A673 (cell line): ENCODE measurements at places on chromosomes 5 and 9. TPM values are rescaled to one million over a fixed set of nuclear protein-coding genes. Genes with fewer than 3 reads are reported as not detected.
A peak's percentile ranks its signal among the peaks of the same experiment; 100 is the strongest.

DNA sequence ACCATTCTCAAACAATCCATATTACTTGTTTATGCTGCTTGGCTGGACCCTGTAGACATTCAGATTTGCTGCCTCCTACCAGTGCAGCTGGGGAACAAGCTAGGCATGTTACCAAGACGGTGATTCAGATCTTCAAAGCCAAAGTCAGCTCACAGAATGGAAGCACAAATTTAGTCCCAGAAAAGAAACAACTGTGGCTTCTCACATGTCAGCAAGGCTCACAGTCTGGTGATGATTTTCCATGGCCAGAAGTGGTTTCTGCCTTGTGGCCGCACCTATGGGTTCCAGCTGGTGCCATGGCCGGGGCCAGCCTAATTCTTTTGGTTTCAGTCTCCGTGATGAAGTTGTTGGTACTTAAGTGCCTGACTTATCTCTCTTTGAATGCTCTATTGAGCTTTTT lies 182.2 kb downstream of the TMC1 start:
- no peaks in the 10 kb centered on the region for H3K4me1 ChIP-seq
- no peak overlapping the region for H3K27ac ChIP-seq
- H3K4me3 ChIP-seq: no peak overlapping the region
- H3K27me3 ChIP-seq: no peaks in the 10 kb centered on the region
- H3K36me3 ChIP-seq: no peaks in the 10 kb centered on the region

DNA sequence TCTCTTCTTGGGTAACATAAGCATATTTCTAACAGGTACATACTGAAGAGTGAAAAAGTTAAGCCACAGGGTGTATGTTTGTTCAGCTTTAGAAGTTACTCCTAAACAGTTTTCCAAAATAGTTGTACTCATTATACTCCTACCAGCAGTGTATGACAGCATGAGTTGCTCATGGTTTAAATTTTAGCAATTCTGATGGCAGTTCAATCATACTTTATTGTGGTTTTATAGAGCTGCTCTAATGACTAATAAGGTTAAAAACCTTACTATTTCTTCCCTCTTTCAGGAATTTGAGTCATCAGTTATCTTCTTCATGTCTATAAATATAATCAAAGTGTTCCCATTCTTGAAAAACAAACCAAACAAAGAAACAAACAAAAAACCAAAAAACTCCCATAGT lies 81.5 kb downstream of the CAAP1 start:
- no peak overlapping the region for H3K4me3 ChIP-seq
- no peak overlapping the region for H3K27ac ChIP-seq
- H3K27me3 ChIP-seq: no peaks in the 10 kb centered on the region

DNA sequence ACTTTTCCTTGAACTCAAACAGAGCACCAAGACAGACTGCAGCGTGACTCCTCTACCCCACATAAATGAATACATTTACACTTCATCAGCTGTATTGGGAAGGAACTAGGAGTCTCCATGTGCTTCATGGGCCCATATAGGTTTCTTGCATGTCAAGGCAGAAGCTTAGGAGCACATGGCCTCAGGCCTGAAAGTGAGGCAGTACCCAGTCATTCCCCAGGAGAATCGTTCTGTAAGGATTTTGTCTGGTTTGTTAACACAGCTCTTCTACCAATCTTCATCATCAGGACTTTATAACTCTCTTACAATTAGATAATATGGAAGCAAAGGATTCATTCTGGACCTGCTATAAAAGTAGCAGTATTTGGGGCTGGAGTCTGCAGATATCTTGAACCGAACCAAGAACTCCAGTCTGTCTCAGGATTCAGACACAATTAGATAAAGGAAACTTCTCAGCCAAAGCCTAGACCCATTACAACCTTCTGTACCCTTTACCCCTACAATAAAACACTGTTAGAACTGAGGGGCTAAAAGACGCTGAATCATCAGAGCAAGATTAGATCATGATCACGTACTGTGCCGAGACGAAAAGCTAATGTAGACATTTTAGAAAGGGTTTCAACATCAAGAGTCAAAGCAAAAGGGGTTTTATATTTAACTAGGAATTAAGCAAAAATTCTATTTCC lies 385.5 kb upstream of the SLC30A5 start:
- no peaks in the 10 kb centered on the region for H3K36me3 ChIP-seq
- H3K27ac ChIP-seq: no peak overlapping the region
- H3K27me3 ChIP-seq: no peaks in the 10 kb centered on the region
- H3K4me3 ChIP-seq: no peak overlapping the region
- no peaks in the 10 kb centered on the region for H3K4me1 ChIP-seq

DNA sequence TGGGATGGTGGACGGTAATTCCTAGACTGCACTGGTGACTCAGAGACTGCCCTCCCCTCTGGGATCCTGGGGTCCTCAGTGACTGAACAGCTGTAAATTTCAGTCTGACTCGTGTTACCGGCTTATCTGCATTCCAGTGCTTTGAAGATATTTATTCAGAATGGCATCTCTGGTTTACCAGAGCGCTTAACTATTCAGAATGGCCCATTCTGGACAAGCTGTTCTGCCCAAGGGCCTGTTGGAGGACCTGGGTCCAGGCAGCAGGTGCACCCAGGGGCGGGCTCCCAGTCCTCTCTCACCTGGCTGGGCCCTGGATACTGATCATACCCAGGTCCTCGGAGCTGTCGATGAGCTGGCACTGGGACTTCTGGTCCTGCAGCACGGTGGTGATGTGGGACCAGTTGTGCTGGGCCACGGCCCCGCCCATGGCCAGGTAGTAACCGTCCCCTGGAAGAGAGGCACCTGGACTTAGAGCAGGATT lies 48.0 kb downstream of the SARDH start:
- DNase-seq: no peak
- H3K27me3 ChIP-seq: no peaks in the 10 kb centered on the region
- H3K4me1 ChIP-seq: peaks cover 10% of the 10 kb centered on the region

DNA sequence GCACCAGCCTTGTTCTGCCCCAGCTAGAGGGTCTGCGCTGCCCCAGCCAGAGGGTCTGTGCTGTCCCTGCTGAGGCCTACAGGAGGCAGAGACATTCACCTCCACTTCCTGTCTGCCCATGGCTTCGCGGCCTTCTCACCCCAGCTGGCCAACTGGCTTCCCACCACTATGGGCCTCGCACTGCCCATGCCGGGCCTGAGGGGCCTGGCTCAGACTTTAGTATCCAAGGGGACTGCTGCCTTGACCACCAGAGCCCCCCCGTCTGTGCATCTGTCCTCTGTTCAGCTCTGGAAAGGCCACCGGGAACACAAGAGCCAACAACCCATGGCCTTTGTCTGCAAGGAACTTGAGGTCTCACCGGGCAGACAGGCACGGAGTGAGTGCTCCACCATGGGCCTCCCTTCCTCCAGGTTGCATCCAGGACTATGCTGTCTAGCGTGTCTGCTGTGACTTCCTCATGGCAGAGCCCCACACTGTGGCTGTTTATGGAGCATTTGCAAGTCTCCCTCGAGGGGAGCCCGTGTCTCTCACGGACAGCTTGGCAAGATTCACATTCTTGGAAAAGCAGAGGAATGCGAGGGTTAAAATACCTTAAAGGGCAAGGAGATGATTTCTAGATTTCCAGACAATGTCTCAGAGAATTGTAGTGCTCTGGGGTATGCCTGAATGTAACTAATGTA lies 1.7 kb downstream of the DCANP1 start:
- H3K27ac ChIP-seq: no peak overlapping the region
- peaks cover 3% of the 10 kb centered on the region for H3K27me3 ChIP-seq
- H3K4me3 ChIP-seq: no peak overlapping the region
- H3K36me3 ChIP-seq: no peaks in the 10 kb centered on the region
- H3K4me1 ChIP-seq: no peaks in the 10 kb centered on the region

DNA sequence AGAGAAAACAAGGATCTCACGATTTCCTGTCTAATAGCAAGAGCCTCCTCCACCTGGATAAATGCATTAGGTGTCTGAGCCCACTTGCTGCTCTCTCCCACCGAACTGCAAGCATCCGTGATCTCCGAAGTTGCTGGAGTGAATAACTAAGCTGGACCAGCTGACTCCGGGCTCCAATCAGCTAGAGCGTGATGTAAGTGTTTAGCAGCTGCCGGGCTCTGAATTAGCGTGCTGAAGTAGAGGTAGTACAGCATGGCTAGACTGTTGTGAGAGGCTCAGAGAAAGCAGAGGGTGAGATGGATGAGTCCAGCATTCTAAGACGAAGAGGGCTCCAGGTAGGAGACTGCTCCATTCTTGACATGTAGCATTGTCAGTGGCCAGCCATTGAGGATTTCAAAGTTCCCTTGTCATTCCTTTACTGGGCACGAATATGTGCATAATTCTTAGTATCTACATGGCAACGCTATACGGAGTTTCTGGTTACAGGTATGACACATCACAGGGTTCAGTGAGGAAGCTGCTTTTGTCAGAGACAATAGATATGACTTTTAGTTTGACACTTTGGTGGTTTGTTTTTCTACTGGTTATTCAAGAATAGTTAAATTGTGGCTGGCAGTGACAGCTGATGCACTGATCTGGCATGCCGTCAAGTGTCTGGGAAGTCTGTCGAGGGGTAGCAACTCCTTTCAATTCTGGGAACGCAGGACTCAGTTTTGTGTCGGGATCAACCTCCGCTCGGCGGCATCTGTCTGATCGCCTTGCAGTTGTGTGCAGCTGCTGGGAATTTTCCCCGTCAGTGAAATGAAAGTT lies 232.6 kb downstream of the MAST4 start:
- H3K4me3 ChIP-seq: peak overlapping the region; percentile 26
- peaks cover 8% of the 10 kb centered on the region for H3K4me1 ChIP-seq
- no peak overlapping the region for H3K27ac ChIP-seq

- no peak overlapping the region for H3K4me3 ChIP-seq
- no peak overlapping the region for H3K27ac ChIP-seq
These were observed 57.9 kb upstream of the BNC2 start for GRCh38 chr9:16928179-16928945.

DNA sequence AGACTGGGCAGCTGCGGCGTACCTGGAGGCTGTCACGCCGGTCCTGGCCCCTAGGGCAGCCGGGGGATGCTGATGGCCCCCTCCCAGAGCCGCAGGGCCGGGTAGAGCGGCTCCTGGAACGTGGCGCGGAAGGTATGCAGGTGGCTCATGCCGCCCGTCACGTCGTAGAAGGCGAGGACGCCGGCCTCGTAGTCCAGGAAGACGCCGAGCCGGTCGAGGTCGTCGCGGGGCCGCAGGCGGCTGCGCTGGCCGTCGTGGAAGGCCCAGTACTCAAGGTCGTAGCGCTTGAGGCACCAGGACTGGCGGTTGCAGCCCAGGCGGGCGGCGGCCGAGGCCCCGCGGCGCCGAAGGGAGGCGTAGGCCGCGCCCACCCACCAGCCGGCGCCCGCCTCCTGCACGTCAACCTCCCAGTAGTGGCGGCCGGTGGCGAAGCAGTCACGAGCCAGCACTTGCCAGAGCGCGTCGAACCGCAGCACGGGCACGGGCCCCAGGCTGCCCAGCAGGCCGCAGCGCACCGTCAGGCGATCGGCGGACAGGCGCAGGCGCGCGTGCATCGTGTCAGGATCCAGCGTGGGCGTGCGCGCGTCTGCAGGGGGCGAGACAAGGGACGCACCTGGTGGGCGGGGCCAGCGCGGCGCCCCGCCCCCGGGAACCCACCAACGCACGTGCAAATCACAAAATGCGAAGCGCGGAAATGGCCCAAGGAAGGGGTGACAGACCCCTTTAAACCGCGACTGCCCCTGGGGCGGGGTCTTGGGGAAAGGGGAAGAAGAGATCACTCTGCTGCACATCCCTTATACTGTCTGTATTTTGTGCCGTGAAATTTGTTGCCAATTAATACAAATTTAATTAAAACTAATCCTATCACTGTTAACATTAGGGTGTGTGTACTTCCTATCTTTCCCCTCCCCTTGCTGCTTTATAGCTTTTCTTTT lies 31.2 kb downstream of the NANS start:
- no peaks in the 10 kb centered on the region for H3K36me3 ChIP-seq
- peaks cover 4% of the 10 kb centered on the region for H3K4me1 ChIP-seq
- H3K4me3 ChIP-seq: peak overlapping the region; percentile 39
- peak; percentile 63 for DNase-seq
- no peaks in the 10 kb centered on the region for H3K27me3 ChIP-seq

- H3K27ac ChIP-seq: no peak overlapping the region
- H3K4me3 ChIP-seq: no peak overlapping the region
- no peaks in the 10 kb centered on the region for H3K4me1 ChIP-seq
These were observed 194.2 kb upstream of the SMC2 start for GRCh38 chr9:103899866-103900265.

DNA sequence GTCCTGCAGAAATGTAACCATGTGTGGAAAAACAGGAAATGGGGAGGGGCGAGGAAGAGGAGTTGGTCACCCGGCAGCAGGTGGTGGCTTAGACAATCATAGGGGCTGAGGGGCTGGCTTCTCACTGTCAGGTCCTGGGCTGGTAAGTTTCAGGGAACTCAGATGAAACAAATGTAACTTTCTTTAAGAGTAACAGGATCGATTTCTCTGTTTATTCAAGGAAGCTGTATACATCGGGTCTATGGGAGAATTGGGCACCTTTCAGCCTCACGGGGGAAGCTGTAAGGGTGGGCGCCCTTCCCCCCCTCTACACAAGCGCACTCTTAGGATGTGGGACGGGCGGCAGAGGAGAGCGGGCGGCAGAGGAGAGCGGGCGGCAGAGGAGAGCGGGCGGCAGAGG lies 104.3 kb upstream of the SIMC1 start:
- DNase-seq: no peak
- H3K27me3 ChIP-seq: peaks cover 58% of the 10 kb centered on the region
- H3K27ac ChIP-seq: no peak overlapping the region
- no peaks in the 10 kb centered on the region for H3K4me1 ChIP-seq
- no peaks in the 10 kb centered on the region for H3K36me3 ChIP-seq
- H3K4me3 ChIP-seq: no peak overlapping the region

Gene PCDHAC2
- total RNA-seq: 6.8 and 7.1 TPM in 2 replicates

Gene TERT
- 14.2 and 17.1 TPM in 2 replicates for total RNA-seq

Gene MLANA
- total RNA-seq: not detected in 2 replicates

Gene GFI1B
- not detected in 2 replicates for total RNA-seq

Gene KCNV2
- not detected in 2 replicates for total RNA-seq

Gene NR5A1
- not detected in 2 replicates for total RNA-seq

Gene LCN1
- total RNA-seq: not detected in 2 replicates

Gene RGS7BP
- total RNA-seq: 3.1 TPM in 2 replicates
